Stimulated activated CD4-positive, alpha-beta T cell treated with anti-CD3 and anti-CD28 coated beads, Interleukin-4, amount 100 ng/mL, for 1 hour (primary cell): ENCODE measurements at places on chromosomes 1 and 21.

- no peak for DNase-seq
Observed at GRCh38 chr1:101738475-101738874, 258.3 kb downstream of the OLFM3 start.

GRCh38 chr1:179052776-179053175 is 27.1 kb downstream of the FAM20B start:
- no peak for DNase-seq

GRCh38 chr1:154290921-154291320 is 18.5 kb downstream of the HAX1 start:
- DNase-seq: no peak

- no peak for DNase-seq
Observed at GRCh38 chr1:35507947-35508346, 49.3 kb downstream of the KIAA0319L start.

DNA sequence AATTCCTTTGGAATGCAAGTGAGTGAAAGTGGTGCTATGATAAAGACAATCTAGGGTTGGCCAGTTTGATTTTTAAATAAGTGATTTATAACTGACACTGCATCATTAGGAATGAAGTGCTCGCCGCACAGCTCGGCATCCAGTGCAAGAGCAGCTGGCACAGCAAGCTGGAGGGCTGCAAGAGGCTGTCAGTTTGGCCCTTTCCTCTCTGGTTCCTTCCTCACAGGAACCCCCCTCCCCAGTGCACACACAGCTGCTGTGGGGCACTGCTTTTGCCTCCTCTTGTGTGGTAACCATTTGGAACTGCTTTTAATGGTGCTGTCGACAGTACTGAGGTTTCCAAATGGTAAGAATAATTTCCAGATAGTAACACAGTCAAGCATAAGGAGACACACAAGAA is 10.4 kb upstream of the BCAR3 start:
- DNase-seq: no peak

- DNase-seq: no peak
Observed at GRCh38 chr1:26710811-26711210, 15.0 kb downstream of the ARID1A start.

DNA sequence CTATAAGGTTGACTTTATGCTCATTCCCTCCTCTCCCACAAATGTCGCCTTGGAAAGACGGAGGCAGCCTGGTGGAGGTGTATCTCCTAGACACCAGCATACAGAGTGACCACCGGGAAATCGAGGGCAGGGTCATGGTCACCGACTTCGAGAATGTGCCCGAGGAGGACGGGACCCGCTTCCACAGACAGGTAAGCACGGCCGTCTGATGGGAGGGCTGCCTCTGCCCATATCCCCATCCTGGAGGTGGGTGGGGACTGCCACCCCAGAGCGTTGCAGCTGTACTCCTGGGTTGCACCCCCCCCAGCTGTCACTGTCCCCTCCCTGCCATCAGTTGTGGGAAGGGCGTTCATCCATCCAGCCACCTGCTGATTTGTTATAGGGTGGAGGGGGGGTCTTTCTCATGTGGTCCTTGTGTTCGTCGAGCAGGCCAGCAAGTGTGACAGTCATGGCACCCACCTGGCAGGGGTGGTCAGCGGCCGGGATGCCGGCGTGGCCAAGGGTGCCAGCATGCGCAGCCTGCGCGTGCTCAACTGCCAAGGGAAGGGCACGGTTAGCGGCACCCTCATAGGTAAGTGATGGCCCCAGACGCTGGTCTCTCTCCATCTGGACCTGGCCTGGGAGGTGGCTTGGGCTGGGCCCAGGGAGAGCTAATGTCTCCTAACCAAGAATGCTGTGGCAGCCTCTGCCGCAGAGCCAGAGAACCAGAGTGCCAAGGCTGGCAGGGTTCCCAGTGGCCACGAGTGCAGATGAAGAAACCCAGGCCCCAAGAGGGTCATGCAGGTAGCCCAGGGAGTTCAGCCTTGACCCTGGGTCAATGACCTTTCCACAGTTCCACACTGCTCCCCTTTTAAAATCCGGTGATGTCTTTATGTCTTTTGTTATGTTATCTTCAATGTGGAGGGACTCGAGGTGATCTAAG is 13.1 kb downstream of the PCSK9 start:
- DNase-seq: no peak

GRCh38 chr1:25485536-25486411 is 55.1 kb downstream of the MACO1 start:
- DNase-seq: no peak

DNA sequence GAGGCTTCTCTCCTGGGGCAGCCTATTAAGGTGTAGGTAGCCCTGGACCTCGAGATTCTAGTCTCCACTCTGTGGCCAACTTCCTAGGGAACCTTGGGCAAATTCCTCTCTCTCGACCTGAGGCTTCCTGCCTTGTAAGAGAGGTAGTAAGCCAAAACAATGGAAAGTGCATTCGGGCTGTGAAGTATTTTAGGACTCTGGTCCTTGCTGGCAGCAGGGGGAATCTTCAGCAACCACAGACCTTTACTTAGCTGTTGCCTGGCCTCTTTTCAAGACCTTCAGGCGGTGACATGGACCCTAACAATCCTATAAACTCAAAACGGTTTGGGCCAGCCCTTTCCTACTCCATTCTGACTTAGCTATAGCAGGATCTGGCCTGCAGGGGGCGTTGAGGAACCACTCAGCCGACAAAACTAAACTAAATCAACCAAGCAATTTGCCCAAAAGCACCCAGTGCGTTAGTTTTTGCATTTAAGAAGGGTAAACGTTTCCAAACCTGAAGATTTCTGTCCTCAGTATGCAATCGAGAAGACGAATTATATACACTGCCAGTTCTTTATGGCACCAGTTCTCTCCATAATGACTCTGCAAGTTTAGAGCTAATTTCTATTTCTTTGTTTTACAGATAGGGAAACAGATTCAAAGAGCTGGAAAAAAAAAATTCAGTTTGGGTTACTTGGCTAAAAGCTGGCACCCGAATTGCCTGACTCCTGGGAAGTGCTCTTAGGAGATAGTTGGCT is 10.9 kb upstream of the SESN2 start:
- peak; percentile 79 for DNase-seq

DNA sequence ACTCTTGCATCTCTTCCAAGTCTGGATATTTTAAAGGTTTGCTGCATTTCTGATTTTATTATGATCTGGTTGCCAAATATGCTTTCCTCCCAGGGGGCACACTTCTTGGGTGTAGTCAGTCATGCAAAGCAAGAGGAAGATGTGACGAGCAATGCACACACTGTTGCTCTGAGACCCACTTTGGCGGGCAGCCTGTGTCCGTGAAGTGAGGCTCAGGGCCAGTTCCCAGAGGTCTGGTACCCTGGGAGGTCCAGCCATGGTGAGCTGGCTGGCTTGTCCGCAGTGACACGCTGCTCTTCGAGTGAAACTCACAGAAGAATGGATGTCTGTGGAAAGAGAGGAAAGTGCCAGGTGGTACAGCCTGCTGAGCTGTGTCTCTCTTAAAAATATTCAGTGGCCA is 52.8 kb upstream of the EDN2 start:
- DNase-seq: no peak

DNA sequence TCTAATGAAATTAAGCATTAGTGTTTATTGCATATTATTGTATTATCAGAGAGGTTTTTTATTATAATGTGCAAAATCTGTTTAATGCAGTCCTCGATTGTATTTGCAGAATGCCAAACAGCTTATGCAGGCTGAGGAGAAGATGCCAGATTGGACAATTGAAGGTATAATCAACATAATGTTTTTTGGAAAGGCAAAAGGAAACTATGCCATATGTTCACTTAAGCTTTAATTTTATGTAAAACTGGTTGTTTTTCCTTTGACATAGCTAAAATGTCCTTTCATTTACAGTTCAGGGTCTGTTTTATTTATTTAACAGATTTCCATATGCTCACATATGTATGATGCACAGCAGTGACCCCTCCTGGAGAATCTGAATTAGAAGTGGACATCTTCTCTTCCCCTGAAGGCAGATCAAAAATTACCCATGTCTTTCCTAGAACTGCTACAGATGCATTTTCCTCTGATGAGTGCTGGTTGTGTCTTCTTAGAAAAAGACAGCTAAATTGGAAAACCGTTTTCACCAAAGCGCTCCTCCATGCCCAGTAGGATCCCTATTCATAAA is 143.5 kb upstream of the USH2A start:
- DNase-seq: no peak

DNA sequence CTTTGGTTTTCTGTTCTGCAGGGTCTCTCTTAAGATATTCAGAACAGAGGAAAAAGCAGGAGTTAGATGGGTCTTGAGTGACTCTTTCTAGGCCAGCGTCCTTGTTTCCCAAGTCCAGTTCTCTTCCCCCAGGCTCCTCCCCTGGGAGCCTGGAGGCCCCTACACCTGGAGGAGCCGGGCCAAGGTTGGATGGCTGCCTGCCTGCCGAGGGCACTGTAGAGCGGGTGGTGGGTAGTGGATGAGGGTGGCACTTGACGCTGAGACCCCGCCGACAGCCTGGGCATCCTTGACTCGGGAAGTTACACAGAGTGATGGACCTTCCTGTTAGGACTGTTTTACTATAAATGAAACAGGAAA is 17.4 kb upstream of the KANK4 start:
- no peak for DNase-seq

DNA sequence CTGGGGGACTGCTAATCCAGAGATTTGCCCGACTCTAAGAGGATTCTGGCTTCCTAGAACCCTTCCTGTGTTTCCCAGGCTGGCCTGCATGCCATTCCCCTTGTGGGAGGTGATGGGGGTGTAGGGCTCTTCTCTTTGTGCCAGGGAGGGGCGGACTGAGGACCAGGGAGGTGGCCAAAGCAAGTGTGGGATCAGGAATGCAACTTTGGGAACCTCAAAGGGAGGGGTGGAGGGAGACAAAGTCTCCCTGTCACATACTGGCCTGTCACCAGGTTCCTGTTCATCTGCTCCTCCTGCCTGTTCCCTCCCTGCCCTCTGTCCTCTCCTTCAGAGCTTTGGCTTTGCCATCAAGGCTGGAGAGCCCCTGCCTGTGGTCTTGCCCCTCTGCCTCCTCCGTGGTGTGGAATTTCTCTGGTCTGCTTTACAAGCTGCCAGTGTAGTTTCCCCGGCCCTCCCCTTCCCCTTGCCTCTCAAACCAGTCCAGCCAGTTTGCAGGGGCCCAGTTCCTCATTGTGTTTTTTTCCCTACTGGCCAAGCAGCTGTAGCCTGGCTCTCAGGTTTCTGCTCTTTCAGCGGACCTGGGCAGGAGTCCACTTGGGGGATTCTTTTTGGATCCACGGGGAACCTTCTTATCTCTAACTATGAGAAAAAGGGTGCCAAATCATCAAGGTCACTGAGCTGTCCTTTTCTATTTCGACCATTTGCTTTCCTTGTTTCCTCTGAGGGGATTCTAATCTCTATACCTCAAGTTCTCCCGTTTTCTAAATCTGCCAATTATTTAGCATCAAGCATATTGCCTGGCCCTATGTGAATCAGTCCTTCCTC is 1.8 kb downstream of the CGN start:
- DNase-seq: no peak

DNA sequence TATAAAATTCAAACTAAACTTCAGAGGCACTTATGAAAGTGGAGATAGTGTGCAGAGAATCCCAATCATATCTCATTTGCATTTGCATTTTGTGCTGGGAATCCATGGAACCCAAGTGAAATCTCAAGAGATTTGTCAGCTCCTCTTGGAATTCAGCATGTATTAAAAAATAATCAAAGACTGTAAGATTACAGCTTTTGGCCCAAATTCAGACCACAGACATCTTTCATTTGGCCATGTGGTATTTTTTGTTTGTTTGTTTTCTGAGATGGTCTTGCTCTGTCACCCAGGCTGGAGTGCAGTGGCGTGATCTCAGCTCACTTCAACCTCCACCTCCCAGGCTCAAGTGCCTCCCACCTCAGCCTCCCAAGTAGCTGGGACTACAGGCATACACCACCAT is 3.8 kb upstream of the CACYBP start:
- no peak for DNase-seq

- DNase-seq: no peak
Observed at GRCh38 chr1:121546830-121547591, 362.2 kb downstream of the SRGAP2C start.

- no peak for DNase-seq
Observed at GRCh38 chr1:208071435-208072031, 160.6 kb upstream of the CD34 start.

- DNase-seq: no peak
Observed at GRCh38 chr1:233714631-233715217, 100.8 kb downstream of the KCNK1 start.

DNA sequence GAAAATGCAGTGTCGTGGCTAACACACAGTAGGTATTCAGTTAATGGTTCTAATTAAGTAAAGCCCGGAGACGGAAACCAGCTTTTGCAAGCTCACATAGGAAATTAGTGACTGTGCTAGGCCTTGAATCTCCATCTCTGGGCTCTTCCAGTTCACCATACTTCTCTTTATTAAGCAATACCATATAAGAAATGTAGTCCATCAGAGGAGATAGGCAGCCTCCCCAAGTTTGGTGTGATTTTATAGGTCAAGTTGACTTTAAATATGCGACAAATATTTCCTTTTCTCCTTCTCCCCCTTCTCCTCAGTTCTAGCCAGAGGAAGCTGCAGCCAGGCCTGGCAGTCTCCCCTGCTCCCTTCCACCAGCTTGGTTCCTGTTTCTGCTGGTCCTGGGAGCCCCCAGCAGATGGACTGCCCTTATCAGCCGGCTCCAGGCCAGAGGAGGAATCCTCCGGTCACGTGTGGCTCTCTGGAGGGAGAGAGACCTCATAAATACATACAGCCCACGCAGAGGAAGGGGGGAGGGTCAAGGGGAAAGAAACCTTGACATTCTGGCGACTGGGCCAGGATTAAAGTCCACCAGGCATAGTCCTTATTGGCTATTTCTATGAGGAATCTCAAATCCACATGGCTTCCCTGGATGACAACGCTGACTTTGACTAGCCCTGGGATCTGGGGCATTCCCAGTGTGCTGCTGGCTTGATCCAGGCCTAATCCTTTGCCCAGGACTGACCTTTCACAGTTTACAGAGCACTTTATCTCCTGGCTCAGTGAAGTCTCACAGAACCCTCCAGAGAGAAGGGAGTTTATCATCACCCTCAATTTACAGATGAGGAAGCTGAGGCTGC is 115.1 kb upstream of the JUN start:
- DNase-seq: no peak

DNA sequence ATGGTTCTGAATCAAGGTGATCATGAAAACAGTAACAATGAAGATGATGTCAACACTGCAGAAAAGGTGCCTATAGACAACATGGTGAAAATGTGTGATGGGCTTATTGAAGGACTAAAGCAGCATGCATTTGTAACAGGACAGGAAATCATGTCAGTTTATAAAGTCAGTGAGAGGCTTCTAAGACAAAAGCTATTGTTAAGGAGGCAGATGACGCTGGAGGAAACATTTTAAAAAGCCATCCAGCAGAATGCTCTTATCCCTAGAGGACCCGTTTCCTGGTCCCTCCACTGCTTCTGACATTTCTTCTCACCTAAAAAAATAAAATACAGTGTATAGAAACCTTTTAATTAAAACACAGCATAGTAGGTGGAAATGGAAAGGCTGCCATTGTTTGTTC is 40.9 kb downstream of the CYYR1 start:
- DNase-seq: no peak

GRCh38 chr1:15519625-15520024 is 4.4 kb downstream of the CASP9 start:
- DNase-seq: no peak

DNA sequence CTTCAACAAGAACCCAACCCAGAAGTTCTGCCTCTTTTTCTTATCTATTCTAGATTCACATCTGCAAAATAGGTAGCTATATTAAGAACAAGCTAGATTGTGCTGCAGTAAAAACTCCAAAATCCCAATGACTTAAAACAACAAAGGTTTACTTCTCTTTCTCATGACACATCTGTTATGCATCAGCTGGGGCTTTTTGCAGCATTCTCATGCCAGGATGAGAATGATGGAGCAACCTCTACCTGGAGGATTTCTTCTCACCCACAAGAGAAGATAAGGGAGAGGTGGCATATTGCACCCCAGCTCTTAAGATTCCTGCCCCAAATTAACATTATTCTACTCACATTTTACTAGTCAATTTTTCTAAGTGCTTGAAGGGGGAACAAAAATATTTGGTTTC is 152.3 kb upstream of the SPAG17 start:
- DNase-seq: no peak
